Central memory CD8-positive, alpha-beta T cell (primary cell): ENCODE measurements at places on chromosomes 11 and 22.
A peak's percentile ranks its signal among the peaks of the same experiment; 100 is the strongest.

GRCh38 chr22:34620832-34621231 is 445.1 kb upstream of the ISX start:
- no peak for DNase-seq

DNA sequence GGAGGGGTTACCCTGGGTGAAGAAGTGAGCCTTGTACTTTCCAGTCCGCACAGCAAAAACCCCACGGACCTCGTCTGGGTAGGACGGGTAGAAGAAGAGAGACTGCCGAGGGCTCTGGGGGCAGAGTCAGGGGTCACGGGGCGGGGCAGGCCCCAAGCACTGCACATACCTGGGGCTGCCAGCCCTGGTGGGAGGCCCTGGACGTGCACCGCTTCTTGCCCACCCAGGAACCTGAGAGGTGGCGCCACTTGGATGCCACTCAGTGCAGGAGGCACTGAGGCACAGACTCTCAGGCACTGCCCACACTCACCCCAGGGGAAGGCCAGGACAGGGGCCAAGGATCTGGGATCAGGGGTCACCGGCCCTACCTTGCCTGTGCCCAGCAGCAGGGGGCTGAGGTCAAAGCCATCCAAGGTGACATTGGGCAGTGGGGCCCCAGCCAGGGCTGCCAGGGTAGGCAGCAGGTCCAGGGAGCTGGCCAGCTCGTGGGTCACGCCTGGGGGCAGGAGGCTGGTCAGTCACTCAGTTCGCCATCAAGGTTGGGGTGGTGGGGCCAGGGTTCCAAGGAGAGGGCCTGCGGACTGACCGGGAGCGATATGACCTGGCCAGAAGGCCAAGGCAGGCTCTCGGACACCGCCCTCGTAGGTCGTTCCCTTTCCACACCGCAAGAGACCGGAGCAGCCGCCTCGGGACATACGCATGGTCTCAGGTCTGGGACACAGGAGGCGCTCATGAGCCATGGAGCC is 2.2 kb downstream of the ARSA start:
- peak; percentile 9 for DNase-seq

GRCh38 chr11:66629356-66629755 is 9.1 kb upstream of the RBM4 start:
- no peak for DNase-seq

GRCh38 chr22:37121887-37122591 is 12.5 kb upstream of the TMPRSS6 start:
- DNase-seq = peak; percentile 95

GRCh38 chr11:26137651-26138050 is 194.3 kb upstream of the ANO3 start:
- no peak for DNase-seq

- no peak for DNase-seq
Observed at GRCh38 chr22:41920271-41920976, 5.5 kb upstream of the SHISA8 start.

- DNase-seq = no peak
Observed at GRCh38 chr11:34510218-34510617, 3.4 kb downstream of the ELF5 start.

DNA sequence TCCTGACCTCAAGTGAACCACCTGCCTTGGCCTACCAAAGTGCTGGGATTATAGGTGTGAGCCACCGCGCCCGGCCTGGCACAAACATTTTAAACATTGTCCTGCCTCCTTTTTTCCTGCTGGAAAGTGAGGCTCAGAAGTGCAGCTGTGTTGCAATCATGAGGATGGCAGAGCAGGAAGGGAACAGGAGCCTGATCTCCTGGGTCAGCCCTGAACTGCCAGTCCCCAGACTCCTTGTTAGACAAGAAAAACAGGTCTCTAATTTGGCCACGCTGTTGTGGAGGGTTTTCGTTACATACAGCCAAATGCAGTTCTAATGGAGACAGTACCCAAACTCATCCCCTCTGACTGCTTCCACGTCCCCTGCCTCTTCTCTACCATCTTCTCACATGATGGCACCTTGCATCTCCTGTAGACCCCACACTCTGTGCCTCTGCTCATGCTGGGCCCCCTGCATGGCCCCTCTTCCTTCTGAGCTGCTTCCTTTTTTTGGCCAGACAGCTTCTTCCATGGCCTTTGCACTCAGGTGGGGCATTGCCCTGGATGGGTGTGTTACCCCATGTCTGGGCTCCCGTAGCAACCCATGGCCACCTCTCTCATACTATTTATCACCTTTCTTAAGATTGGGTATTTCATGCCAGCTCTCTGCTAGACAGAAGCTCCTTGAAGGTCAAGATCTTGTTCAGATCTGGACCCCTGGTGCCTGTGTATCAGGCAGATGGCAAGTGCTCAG is 227.1 kb downstream of the CEP164 start:
- no peak for DNase-seq

DNA sequence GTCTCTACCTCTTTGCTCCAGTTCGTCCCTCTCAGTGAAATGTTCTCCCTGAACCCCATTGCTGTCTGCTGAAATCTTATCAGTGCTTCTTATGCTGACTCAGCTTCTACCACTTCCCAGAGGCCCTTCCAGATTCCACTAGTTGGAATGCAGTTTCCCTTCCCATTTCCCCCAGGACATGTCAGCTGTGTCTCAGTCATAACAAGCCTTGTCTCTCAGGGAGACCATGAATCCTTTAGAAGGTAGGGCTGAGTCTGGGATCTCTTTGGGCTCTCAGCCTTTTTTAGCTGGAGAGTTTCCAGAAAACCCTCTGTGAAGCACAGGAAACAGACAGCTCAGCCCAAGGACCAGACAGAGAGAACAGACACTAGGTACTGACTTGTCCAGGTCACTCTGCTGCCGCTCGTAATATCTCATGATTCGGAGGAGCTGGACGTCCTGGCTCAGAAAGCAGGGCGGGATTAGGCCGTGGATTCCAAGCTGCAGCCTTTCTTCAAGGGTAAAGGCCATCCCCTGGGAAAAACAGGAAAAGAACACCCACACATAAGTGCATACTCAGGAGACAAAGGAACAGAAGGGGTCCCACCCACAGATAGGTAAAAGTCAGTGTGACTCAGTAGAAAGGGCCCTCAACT is 113.0 kb downstream of the ME3 start:
- no peak for DNase-seq

GRCh38 chr11:42329929-42330565 is 870.6 kb upstream of the LRRC4C start:
- no peak for DNase-seq

- no peak for DNase-seq
Observed at GRCh38 chr11:79249295-79249993, 191.4 kb downstream of the TENM4 start.

DNA sequence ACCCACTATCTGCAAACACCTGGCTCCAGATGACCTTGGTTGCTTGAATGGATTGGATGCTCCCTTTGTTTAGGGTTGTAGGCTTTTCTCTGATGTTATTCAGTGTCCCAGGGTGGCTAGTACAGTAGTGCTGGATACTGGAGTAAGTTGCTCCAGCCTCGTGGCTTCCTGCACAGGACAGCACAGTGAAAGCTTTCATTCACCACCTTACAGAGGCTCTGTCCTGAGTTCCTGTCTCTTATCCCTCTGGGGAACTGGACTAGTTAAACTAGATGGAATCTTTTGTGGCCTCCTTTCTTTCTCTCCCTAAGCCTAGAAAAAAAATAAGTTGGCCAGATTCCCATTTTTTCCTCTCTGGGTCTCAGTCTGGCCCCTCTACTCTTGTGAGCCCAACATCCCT is 42.6 kb downstream of the MRPL48 start:
- DNase-seq = no peak

GRCh38 chr11:130043575-130043974 is 26.1 kb upstream of the APLP2 start:
- no peak for DNase-seq

GRCh38 chr11:132782102-132782501 is 750.2 kb downstream of the OPCML start:
- no peak for DNase-seq

DNA sequence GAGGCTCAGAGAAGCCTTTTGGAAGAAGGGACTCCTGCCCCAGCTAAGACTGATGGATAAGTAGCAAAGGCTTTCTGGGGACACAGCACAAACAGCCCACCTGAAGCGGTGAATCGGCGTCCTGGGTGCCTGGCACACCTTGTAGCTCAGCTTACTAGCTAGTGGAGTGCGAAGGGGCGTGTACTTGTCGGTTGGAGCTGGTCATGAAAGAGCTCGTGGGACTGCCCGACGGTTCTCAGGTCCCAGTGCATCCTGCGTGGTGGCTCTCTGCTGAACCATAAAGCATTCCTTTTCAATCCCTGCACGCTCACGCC is 690 bp upstream of the UVRAG start:
- DNase-seq = no peak

DNA sequence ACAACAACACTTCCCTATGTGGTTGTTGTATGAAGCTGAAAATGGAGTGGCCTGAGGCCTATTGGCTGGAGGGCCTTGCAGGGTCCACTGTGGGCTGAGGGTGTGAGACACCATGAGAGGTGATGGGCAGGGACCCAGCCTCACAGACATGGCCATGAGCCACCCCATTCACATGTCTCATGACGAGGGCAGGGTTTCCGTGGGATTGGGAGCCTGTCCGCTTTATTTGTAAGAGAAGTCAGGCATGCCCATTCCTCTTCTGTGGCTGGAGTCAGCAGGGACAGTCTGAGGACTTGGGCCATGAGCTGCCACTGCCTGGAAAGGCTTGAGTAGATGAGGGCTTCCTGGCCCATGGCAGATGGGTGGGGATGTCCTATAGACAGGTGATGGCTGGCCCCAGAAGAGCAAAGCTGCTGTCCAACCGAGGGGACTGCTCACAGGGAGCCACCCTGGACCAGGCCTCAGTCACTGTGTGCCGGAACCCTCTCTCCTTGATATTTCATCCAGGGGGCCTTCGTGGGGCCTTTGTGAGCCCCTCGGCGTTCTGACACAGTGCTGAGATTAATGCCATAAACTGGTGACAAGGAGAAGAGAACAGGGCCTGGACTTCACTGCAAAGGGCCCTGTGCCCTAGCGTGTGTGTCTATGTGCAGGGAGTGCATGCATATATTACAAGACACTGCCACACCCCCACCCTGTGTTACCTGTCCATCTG is 971.9 kb downstream of the BRD1 start:
- DNase-seq = no peak

DNA sequence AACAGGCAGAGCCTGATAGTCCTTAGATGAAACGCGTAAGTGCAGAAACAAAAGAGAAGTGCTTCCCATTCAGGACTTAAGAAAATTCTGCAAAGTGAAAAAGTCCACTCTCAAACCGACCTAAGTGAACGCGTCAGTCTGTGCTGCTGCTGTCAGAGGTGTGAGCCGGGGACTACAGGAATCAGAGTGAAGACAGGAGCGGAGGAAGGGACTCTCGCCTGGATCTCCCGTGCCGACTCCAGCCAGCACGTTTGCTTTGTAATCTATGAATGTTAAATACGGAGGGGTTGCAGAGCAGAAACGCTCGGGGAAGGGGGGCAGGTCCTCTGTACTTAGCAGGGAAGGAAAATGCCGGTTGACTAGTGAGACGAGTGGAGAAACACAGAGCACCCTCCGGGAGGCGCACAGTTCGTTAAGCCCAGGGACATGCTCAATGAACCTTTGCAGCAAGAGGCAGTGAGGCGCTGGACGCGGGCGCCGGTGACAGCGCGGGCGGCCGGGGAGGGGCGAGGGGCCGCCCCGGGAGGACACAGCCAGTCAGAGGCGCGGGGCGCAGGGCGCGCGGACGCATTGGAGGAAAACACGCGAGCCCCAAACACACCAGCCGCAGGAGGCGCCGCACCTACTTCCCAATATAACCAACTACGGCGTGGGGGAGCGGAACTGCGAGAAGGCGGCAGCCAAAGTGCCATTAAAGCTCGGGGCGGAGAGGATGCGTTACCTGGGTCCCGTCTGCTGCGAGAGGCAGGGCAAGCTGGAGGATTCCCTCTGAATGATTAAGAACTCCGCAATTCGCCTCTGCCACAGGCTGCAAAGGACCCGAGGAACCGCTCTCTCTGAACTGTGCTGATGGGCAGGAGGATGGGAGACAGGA is at the start of gene CNTN5:
CNTN5 (plus strand) TSS at position 598 of the 874 bp plus-strand sequence.
- DNase-seq = no peak

DNA sequence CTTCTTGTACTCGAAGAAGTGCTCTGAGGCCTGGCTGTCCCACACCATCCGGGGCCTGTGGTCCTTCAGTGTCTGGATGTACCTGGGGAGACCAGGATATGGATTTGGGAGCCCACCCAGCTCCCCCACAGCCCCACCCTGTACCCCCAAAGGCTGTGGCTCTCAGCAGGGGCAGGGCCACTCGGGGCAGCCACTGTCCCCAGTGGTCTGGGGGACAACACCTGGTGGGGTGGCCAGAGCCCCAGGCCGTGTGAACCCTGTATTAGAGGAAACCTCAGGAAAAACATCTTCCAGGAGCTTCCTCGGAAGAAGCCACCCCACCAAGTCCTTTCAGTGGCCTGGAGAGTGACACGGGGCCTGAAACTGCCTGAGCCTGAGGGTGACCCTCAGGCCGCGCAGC is 27.8 kb downstream of the TSPAN4 start:
- DNase-seq = no peak

- DNase-seq = no peak
Observed at GRCh38 chr11:80495116-80495515, 1054.3 kb upstream of the TENM4 start.

DNA sequence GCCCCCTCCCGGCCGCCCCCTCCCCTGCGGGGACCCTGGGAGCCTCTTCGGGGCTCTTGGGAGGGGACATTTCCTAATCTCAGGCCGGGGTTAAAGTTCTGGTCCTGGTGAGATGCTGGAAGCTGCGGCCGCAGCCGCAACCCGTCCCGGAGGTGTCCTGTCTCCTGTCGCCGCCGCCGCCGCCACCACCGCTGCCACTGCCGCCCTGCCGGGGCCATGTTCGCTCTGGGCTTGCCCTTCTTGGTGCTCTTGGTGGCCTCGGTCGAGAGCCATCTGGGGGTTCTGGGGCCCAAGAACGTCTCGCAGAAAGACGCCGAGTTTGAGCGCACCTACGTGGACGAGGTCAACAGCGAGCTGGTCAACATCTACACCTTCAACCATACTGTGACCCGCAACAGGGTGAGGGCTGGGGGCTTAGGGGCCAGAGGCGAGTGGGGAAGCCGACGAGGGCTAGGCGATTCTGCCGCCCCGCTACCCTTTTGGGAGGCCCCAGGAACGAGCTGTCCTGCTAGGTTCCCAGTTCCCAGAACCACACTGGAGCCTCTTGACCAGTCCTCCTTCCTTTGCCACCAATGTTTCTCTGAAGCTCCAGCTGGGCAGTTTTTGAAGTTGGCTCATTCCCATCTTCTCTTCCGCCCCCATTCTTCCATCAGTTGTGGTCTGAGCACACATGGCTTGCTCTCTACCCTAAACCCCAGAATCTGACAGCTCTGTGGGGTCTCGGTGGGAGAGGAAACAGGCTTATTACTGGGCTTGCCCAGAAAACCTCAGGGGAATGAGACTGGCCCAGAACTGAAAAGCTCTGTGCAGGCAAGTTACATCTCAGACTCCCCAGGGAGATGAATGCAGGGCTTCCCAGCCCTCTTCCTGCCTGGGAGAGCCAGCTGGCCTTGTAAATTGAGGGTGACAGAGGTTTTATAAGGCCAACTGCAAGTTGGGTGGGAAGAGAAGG is 781 bp downstream of the SIDT2 start:
- DNase-seq = peak; percentile 38

DNA sequence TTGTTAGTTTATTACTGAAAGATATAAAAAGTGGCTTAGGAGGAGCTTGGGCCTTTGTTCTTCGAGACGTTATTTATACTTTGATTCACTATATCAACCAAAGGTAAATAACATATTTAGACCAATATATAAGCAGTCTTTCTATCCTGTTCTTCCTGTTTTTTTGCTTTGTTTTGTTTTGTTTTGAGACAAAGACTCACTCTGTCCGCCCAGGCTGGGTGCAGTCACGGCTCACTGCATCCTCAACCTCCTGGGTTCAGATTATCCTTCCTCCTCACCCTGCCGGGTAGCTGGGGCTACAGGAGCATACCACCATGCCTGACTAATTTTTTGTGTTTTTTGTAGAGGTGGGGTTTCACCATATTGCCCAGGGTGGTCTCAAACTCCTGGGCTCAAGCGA is 66.8 kb downstream of the ATM start:
- DNase-seq = no peak

- DNase-seq = no peak
Observed at GRCh38 chr11:113555071-113555619, 79.9 kb upstream of the DRD2 start.
